ENCODE measurements at places on chromosomes 2 and 18. TPM values are rescaled to one million over a fixed set of nuclear protein-coding genes. Genes with fewer than 3 reads are reported as not detected.

HOXD4 gene
- total RNA-seq: not detected

SERPINB3 gene
- not detected for total RNA-seq

CEP76 gene
- total RNA-seq: 4.9 TPM

MPHOSPH10 gene
- 12.3 TPM for total RNA-seq

ST8SIA5 gene
- not detected for total RNA-seq

GKN1 gene
- not detected for total RNA-seq

SOCS6 gene
- 13.2 TPM for total RNA-seq

C1GALT1C1L gene
- total RNA-seq: not detected

NETO1 gene
- 0.54 TPM for total RNA-seq

WNT6 gene
- total RNA-seq: not detected

NXPH2 gene
- total RNA-seq: not detected

PRSS56 gene
- total RNA-seq: not detected

NLRC4 gene
- not detected for total RNA-seq

CCT4 gene
- 112 TPM for total RNA-seq

RAB17 gene
- 0.81 TPM for total RNA-seq

PLB1 gene
- under 0.01 TPM for total RNA-seq

VPS54 gene
- 15.9 TPM for total RNA-seq

PLA2R1 gene
- total RNA-seq: 12.5 TPM

GRHL1 gene
- 0.16 TPM for total RNA-seq

LYPD6B gene
- not detected for total RNA-seq

GKN2 gene
- total RNA-seq: not detected

SLC9A4 gene
- total RNA-seq: not detected

POTEJ gene
- total RNA-seq: not detected

TMEM163 gene
- total RNA-seq: 1.3 TPM

CHRND gene
- not detected for total RNA-seq

KCTD1 gene
- total RNA-seq: 15.1 TPM

LANCL1 gene
- total RNA-seq: 24.0 TPM

MDH1B gene
- 0.32 TPM for total RNA-seq

TMEM247 gene
- total RNA-seq: not detected

RIT2 gene
- not detected for total RNA-seq

ABCA12 gene
- not detected for total RNA-seq

VIT gene
- total RNA-seq: 0.36 TPM

CFAP65 gene
- total RNA-seq: not detected

CPLX4 gene
- not detected for total RNA-seq

RAPH1 gene
- total RNA-seq: 39.9 TPM

Measured in cardiac atrium fibroblast (primary cell).